ENCODE measurements at places on chromosomes 2 and 18. TPM values are rescaled to one million over a fixed set of nuclear protein-coding genes. Genes with fewer than 3 reads are reported as not detected.

DNA sequence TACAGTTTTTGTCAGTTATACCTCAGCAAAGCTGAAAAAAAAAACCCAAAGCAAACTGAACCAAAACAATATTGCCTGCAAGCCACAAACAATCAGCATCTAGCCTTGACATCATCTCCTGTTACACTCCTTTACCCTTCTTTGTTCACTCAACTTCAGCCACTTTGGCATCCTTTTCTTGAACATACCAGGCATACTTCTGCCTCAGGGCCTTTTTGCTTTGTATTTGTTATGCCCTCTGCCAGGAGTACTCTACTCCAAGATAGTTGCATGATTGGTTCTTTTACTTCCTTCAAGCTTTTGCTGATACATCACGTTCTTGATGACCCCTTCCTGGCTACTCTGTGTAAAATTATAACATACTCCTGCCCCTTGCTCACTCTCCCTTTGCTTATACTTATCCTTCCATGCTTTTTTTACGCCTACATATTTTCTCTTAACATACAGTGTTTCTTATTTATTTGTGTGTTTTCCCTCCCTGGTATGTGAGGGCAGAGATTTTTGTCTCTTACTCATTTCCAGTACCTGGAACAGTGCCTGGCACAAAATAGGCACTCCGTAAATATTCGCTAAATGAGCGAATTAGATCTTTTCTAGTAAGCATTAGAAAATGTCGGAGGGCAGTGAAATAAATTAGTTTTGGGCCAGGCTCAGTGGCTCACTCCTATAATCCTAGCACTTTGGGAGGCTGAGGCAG, 12.7 kb downstream of the ABI2 start:
- no peak overlapping the region for H3K4me3 ChIP-seq
- H3K27ac ChIP-seq = peak overlapping the region; percentile 43
- no peaks in the 10 kb centered on the region for H3K36me3 ChIP-seq
- peak; percentile 52 for DNase-seq
- H3K27me3 ChIP-seq = no peaks in the 10 kb centered on the region
- H3K4me1 ChIP-seq = peaks cover 13% of the 10 kb centered on the region

- H3K4me3 ChIP-seq = peak overlapping the region; percentile 46
- peaks cover 4% of the 10 kb centered on the region for H3K36me3 ChIP-seq
- no peak for DNase-seq
- H3K27ac ChIP-seq = peak overlapping the region; percentile 99
- peaks cover 46% of the 10 kb centered on the region for H3K4me1 ChIP-seq
These were observed 96.4 kb downstream of the KYNU start for GRCh38 chr2:142973822-142974207.

GRCh38 chr18:74148543-74149070, 284 bp downstream of the TIMM21 start:
- no peaks in the 10 kb centered on the region for H3K27me3 ChIP-seq
- H3K36me3 ChIP-seq = 0 out of 2 replicates have a peak, but pooled peaks cover 7% of the 10 kb centered on the region
- H3K4me3 ChIP-seq = peak overlapping the region; percentile 80
- peaks cover 16% of the 10 kb centered on the region for H3K4me1 ChIP-seq

SDC1 gene
- total RNA-seq = 128 TPM

GRCh38 chr2:64143169-64144056, 807 bp downstream of the PELI1 start:
- no peak overlapping the region for H3K27ac ChIP-seq
- no peak for DNase-seq

GRCh38 chr18:36733150-36733549, 95.7 kb downstream of the TPGS2 start:
- H3K27ac ChIP-seq = no peak overlapping the region
- no peaks in the 10 kb centered on the region for H3K27me3 ChIP-seq
- no peak for DNase-seq
- H3K4me1 ChIP-seq = no peaks in the 10 kb centered on the region

GRCh38 chr2:210428393-210429179, 48.0 kb downstream of the LANCL1 start:
- H3K4me1 ChIP-seq = no peaks in the 10 kb centered on the region
- DNase-seq = no peak
- no peaks in the 10 kb centered on the region for H3K36me3 ChIP-seq
- no peaks in the 10 kb centered on the region for H3K27me3 ChIP-seq
- H3K27ac ChIP-seq = no peak overlapping the region

- DNase-seq = no peak
- H3K27ac ChIP-seq = no peak overlapping the region
- no peaks in the 10 kb centered on the region for H3K36me3 ChIP-seq
- no peak overlapping the region for H3K4me3 ChIP-seq
These were observed 18.0 kb downstream of the DYTN start for GRCh38 chr2:206700156-206700555.

DNA sequence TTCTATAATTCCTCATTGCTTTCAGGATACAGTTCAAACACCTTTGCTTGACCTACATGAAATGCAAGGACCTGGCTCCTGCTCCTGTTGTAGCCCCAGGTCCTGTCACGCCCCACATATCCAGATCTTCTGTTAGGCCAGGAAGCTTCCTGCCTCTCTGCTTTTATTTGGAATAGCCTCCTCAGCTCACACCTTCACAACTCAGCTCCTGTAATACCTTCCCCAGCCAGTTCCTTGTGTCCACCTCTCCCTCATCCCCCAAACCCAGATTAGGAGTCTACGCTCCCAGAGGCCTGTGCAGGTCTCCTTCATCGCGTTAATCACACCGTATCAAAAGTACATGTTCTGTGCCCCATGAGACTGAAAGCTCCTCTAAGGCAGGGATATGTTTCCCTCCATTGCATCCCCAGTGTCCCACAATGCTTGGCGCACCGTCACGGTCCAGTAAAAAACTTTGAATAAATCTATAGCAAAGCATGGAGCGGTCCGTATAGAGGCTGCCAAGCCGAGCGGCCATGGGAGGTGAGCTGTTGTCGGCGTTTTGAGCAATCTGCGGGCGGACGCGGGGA, 371 bp downstream of the MDH1B start:
- H3K4me3 ChIP-seq = peak overlapping the region; percentile 82
- no peaks in the 10 kb centered on the region for H3K27me3 ChIP-seq
- DNase-seq = no peak
- peak overlapping the region; percentile 74 for H3K27ac ChIP-seq
- peaks cover 8% of the 10 kb centered on the region for H3K36me3 ChIP-seq

DNA sequence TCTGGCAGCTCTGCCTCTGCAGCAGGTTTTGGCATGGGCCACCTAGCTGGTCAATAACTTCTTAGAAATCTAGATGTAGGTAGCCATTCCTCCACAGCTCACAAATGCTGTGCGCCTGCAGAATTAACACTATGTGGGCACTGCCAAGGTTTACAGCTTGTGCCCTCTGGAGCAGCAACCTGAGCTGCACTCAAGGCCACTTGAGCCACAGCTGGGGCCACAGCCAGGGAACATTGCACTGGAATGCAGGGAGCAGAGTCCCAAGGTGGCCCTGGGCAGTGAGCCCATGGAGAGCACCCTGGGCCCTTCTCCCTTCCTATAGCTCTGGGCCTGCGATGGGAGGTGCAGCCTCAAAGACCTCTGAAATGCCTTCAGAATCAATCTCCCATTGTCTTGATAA, 365.3 kb downstream of the SATB2 start:
- no peaks in the 10 kb centered on the region for H3K4me1 ChIP-seq
- DNase-seq = no peak
- H3K27ac ChIP-seq = no peak overlapping the region
- no peaks in the 10 kb centered on the region for H3K27me3 ChIP-seq
- no peak overlapping the region for H3K4me3 ChIP-seq

SERPINB7 gene
- total RNA-seq = 4.2 TPM

DNA sequence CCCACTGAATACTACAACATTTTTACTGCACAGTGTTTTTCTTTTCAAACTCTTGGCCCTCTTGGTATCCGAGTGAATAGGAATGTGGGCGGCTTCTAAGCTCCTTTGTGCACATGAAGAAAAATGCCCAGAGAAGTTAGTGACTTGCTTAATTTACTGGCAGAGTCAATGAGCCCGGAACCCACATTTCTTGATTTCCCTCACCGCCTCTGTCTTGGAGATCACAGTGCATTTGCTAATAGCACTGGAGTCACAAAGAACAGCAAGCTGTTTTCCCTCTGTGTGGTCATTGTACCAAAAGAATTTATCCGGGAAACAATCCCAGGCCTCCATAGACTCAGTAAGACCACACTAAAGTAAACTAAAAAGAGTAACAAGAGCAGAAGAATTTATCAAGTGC, 18.9 kb downstream of the STON1 start:
- no peaks in the 10 kb centered on the region for H3K4me1 ChIP-seq
- no peak overlapping the region for H3K4me3 ChIP-seq
- no peaks in the 10 kb centered on the region for H3K36me3 ChIP-seq

GRCh38 chr2:229268626-229269025, 2.5 kb downstream of the PID1 start:
- H3K27ac ChIP-seq = no peak overlapping the region
- no peaks in the 10 kb centered on the region for H3K36me3 ChIP-seq
- DNase-seq = no peak
- H3K4me1 ChIP-seq = peaks cover 5% of the 10 kb centered on the region
- H3K27me3 ChIP-seq = peaks cover 18% of the 10 kb centered on the region
- no peak overlapping the region for H3K4me3 ChIP-seq

All from PC-9 (cell line).